ENCODE measurements at places on chromosomes 2 and 18.

- DNase-seq: peak; percentile 70
Observed at GRCh38 chr18:40821596-40822243, 1133.3 kb upstream of the PIK3C3 start.

DNA sequence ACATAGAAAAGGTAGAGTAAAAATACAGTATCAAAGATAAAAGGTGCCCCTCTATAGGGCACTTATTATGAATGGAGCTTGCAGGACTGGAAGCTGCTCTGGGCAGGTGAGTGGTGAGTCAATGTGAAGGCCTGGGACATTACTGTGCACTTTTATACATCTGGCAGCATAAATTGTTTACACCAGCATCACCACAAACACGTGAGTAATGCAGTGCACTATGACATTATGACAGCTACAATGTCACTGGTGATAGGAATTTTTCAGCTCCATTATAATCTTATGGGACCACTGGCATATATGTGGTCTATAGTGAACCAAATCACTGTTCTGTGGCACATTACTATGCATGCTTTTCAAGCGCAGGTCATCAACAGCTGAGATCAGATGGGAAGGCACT is 48.1 kb downstream of the TPGS2 start:
- DNase-seq: no peak

- no peak for DNase-seq
Observed at GRCh38 chr18:47746615-47747014, 183.8 kb downstream of the SMAD2 start.

DNA sequence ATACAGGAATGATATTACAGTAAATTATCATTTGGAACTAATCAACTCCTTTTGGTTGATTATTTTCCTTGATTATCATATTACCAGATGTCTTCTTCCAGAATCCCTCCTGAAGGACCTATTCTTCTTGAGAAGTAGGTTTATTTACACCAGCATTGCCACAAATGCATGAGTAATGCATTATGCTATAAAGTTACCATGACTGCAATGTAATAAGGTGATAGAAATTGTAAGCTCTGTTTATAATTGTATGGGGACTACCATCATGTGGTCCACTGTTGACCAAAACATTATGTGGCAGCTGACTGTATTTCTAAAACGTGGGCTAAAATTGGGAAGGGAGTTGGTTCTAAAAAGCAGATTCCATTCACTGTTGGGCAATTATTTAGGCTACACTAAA is 602.2 kb downstream of the NYAP2 start:
- no peak for DNase-seq

- no peak for DNase-seq
Observed at GRCh38 chr2:224802407-224802806, 86.2 kb upstream of the CCDC195 start.

DNA sequence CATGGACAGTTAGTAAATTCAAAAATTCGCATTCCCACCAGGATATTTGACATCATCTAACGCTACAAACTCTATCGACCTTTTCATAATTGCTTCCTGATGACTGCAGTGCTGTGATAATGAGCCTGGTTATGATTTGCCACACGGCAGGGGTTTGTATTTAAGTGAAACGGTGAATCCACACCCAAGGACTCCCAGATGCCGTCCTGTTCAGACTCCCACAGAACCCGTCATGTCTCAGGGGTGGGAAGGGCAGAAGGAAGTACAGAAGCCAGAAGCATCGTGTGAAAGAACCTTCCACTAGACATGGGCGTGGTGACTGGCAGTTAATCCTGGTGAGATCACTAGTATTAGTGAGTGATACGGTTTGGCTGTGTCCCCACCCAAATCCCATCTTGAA is 91.2 kb upstream of the TMEM18 start:
- DNase-seq: no peak

GRCh38 chr18:76502551-76502950 is 7.5 kb upstream of the ZNF516 start:
- DNase-seq: no peak

- DNase-seq: no peak
Observed at GRCh38 chr2:60839126-60839813, 42.1 kb upstream of the REL start.
